ENCODE measurements at places on chromosomes 5 and 9.

DNA sequence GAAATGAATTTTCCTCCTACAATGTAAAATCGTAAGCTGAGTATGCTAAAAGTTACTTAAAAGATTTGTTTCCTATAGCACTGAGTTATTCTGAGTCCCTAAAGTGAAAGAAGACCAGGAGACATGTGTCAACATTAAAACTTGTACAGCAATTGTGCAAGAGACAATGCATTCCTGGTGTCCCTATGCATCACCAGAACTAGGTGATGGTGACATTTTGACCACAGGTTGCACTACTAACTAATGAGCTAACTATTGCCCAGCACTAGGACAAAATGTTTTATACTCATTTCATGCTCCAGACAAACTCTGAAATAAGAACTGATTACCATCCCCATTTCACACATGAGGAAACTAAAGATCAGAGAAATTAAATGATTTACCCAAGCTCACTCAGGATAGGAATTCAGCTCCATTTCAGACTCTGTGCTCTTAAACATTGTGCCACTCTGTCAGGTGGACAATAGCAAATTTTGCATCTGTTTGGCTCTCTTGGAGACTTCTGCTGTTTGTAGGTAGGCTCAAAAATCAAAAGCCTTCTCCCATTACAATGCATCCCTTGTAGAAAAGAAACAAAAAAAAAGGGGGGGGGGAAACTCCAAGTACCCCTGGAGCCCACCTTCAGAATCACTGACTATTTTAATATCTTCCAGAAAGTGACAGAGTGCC, 269.2 kb downstream of the ACTL7B start:
- no peak for DNase-seq

DNA sequence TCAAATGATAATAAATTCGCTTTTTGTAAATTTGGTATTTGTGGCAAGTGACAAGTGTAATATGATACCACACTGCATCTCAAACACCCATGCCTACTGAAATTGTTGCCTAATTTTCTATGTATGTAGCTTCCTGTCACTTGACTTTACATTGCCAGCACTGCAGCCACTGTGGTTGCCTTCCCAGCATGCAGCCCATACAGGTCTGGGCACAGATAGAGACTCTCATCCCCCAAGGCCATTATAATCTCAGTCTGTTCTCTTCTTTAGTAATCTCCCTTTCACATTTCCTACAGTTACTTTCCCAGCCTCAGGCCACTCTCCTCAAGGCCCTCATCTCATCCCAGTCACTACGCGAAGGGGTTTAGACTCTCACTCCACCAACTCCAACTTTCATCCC, 1200.6 kb downstream of the PTPRD start:
- no peak for DNase-seq

DNA sequence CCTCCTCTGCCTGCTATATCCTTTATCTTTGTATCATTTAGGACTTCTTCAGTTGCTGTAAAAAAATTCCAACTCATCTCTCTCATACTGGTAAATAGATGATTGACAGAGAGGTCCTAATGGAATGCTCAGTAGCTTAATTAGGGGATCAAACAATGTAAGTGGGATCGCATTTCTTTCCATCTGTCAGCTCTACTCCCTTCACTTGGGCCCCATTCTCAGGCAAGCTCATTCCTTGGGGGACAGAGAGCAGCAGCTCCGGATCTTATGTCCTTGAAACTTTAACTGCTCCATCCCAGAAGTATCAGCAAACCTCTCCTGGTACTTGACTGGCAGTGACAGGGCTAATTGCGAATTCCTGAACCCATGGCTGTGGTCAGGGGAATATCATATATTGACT, 146.7 kb downstream of the YTHDC2 start:
- DNase-seq: peak; percentile 51

GRCh38 chr5:117881426-117882230, 1106.7 kb downstream of the DTWD2 start:
- peak; percentile 83 for DNase-seq

- no peak for DNase-seq
Measured at GRCh38 chr5:86986837-86987236, 280.8 kb upstream of the RASA1 start.

- DNase-seq: no peak
Measured at GRCh38 chr9:100294806-100295205, 57.9 kb downstream of the TEX10 start.

GRCh38 chr5:14040542-14040941, 96.1 kb upstream of the DNAH5 start:
- no peak for DNase-seq
